AG10803 (cell line): ENCODE measurements at places on chromosomes 7 and 10.
A peak's percentile ranks its signal among the peaks of the same experiment; 100 is the strongest.

DNA sequence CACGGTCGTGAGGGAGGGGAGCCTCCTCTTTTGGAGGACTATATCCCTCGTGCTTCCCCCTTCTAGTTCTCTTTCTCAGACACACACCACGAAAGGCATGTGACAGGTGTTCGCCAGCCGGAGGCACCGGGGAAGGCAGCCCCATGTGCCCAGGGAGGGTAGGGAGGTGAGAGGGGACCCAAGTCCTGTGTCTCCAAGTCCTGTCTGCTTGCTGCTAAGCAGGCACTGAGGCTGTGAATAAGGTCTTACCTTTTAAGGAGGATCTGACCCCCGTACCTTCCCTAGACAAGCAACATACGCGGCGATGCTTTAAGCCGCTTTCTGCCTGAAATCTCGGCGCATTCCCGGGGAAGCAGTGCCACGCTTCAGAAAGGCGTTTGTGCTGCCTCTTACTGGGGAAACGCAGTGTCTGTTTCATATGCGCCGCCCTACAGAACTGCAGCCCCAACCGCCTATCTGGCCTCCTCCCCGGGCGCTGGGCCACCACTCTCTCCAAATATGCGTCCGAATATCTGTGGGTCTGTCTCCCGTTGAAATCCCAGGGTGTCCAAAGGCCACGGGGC is 770 bp downstream of the PLXNA4 start:
- DNase-seq = peak; percentile 73

DNA sequence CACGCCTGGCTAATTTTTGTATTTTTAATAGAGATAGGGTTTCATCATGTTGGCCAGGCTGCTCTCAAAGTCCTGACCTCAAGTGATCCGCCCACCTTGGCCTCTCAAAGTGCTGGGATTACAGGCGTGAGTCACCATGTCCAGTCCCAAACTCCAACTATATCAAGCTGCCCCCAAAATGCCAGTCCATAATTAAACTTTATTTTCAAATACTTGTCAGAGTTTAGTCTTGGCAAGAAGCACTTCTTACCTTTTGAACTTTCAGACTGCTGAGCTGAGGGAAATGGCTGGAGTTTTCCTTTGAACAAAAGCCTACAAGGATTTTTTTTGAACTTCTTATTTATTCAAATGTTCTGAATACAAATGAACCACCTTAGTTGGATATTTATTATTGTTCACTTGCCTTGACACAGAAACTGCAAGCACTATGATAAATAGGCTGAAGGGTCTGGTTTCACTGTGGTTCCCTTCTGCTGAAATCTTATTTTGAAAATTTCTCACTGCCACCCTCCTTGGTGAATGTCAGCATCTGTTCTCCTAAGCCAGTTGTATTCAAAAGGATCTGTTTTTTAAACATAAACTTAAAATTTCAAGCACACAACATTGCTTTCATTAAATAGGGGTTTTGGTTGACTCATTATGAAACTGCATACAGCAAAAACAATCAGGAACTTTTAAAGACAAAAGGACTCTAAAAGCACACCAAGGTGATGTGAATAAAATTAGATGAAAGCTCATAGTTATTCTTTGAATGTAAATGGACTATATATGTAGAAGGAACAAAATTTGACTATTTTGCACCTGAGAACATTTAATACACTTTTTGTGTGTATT is 101.7 kb upstream of the SLC26A5 start:
- no peak for DNase-seq

- no peak for DNase-seq
Observed at GRCh38 chr7:50655020-50655419, 89.8 kb upstream of the DDC start.

DNA sequence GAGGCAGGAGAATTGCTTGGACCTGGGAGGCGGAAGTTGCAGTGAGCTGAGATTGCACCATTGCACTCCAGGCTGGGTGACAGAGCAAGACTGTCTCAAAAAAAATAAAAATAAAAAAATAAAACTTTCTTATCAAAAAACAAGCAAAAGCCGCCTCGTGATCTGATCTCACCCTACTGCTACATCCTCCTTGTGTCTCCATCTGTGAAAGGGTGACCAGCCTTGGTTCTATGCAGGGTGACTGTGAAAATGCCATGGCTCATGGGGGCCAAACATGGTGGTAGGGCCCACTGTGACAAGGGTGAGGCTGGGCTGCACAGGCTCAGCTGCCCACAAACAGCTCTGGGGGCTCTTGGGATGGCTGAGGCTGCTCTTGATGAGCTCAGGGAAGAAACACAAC is 968 bp upstream of the OPN4 start:
- no peak for DNase-seq

DNA sequence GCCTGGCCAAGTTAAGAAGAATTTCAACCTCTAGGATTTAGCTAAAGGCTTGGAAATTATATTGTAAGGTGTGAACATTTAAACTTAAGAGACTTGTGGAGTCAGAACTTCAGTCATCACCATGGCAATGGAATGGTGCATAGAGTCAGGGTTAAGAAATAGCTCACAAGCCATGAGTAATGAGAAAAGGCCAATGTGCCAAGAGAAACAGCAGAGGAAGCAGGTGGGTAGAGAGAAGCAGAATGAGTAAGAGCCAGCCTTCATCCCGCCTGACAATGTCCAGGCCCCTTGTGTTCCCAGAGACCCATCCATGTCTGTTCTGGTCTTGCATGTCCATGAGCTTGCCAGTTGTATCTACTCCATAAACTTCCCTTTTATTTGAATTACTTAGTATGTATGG is 62.6 kb upstream of the TBX20 start:
- no peak for DNase-seq
